DMS79 treated with DMSO at 0.1 percent for 48 hours (cell line): ENCODE measurements at places on chromosomes 7 and 10.

DNA sequence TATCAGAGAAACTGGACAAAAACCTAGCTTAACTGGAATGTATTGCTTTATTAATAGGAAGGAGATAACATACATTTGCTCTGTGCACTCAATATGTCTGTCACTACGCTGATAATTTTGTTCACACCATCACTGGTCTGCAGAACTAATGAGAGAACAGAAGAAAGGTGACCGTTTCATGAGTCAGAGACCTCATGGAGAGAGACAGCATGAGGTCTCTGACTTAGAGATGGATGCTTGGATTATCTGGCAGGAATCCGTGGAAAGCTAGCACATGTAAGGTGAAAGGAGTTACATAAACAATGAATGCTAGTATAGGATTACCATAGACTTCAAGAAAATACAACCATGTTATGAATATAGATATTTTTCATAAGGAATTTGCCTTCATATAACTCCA lies 947.3 kb downstream of the IPMK start:
- no peak for DNase-seq

- no peak for DNase-seq
Measured at GRCh38 chr7:115005953-115006352, 84.1 kb downstream of the MDFIC start.

- no peak for DNase-seq
Measured at GRCh38 chr10:124157271-124157681, 63.9 kb upstream of the CHST15 start.

DNA sequence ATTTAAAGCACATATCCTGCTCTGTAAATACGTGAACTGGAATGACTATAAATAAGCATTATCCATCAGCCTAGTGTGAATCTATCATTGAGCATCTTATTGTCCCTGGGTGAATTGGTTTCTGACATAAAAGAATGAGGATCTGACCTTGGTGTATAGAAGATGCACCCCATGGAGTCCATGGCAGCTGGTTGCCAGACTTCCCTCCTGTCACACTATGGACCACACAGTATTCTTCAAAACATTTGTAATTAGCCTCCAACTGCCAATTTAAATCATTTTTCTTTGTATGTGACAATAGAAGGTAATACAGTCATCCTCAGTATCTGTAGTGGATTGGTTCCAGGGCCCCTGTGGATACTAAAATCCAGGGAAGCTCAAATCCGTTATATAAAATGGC lies 238.1 kb upstream of the ZWINT start:
- no peak for DNase-seq

DNA sequence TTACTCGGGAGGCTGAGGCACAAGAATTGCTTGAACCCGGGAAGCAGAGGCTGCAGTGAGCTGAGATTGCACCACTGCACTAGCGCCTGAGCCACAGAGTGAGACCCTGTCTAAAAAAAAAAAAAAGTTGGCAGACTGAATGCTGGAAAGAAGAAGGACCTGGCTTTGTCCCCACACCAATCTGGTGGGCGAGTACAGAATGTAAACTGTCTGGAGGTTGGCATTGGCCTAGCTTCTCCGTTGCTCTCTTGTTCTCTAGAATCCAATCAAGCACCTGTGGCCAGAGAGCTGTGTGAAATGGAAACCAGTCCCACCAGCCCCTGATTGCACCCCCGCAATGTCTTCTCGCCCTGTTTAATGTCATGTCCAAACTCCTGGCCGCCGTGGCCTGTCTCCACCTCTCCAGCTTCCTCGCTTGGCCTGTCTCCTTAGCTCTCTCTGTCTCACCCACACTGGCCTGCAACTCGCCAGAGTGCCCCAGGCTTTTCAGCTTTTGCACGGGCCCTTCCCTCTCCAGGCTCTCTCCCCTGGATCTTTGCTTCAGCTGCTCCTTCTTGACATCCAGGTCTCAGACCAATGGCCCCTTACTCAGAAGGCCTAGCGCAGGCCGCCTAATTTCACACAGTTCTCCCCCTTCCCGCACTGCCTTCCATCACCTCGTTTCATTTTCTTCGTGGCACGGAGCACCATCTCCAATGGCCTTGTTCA lies 670 bp upstream of the AGK start:
- DNase-seq = peak; percentile 55
